ENCODE measurements at places on chromosomes 4 and X. TPM values are rescaled to one million over a fixed set of nuclear protein-coding genes. Genes with fewer than 3 reads are reported as not detected.

Gene SYNPO2
- total RNA-seq: 10.3 TPM

Gene CLDN22
- not detected for total RNA-seq

Gene NUP62CL
- total RNA-seq: 0.37 TPM

Gene SLC16A2
- 9.2 TPM for total RNA-seq

Gene AREG
- 4.7 TPM for total RNA-seq

Gene LRCH2
- 4.8 TPM for total RNA-seq

Gene FAM47E
- total RNA-seq: not detected

Gene CCDC149
- 4.4 TPM for total RNA-seq

Gene DRP2
- under 0.01 TPM for total RNA-seq

Gene SSX2
- not detected for total RNA-seq

Gene VCX2
- not detected for total RNA-seq

Gene TMEM271
- total RNA-seq: not detected

Gene UGT8
- total RNA-seq: not detected

Gene TCEANC
- total RNA-seq: 2.9 TPM

Gene NEK1
- 6.6 TPM for total RNA-seq

Gene DCAF4L1
- total RNA-seq: under 0.01 TPM

Gene EGF
- total RNA-seq: 0.73 TPM

Gene TRIML2
- total RNA-seq: not detected

Gene C1GALT1C1
- 44.8 TPM for total RNA-seq

Gene HELT
- total RNA-seq: not detected

Gene RAB9B
- total RNA-seq: 0.20 TPM

Gene CT45A5
- not detected for total RNA-seq

Gene OPN1MW
- not detected for total RNA-seq

Gene PPARGC1A
- total RNA-seq: 0.59 TPM

Gene SPRY1
- total RNA-seq: 8.4 TPM

Gene YY2
- 2.2 TPM for total RNA-seq

Gene ADGRG4
- total RNA-seq: not detected

Gene GATA1
- total RNA-seq: not detected

Gene ANXA10
- total RNA-seq: not detected

Gene GLOD5
- not detected for total RNA-seq

Gene OSTC
- total RNA-seq: 263 TPM

Gene RAI2
- 0.78 TPM for total RNA-seq

Gene RIPPLY1
- not detected for total RNA-seq

Gene MAGEA2B
- not detected for total RNA-seq

Gene HSFX4
- total RNA-seq: not detected

Gene ERVMER34-1
- total RNA-seq: 0.20 TPM

Gene CENPVL2
- total RNA-seq: under 0.01 TPM

Gene RCHY1
- 16.9 TPM for total RNA-seq

Gene NHSL2
- total RNA-seq: 0.78 TPM

Gene FANCB
- total RNA-seq: 5.9 TPM

Gene PLS3
- 117 TPM for total RNA-seq

Gene FAT1
- total RNA-seq: 172 TPM

Gene POU4F2
- total RNA-seq: not detected

Gene RTL9
- total RNA-seq: 0.39 TPM

Gene BEX2
- 0.73 TPM for total RNA-seq

Gene ARHGAP24
- total RNA-seq: 59.9 TPM

Gene PCDH10
- total RNA-seq: not detected

Gene IQSEC2
- 5.9 TPM for total RNA-seq

Gene SATL1
- total RNA-seq: not detected

Gene RPGR
- total RNA-seq: 9.4 TPM

Gene BOD1L1
- total RNA-seq: 21.7 TPM

Gene NLGN4X
- total RNA-seq: not detected

Gene NAT8L
- under 0.01 TPM for total RNA-seq

Gene SERPINA7
- not detected for total RNA-seq

Gene GSX2
- not detected for total RNA-seq

Gene LIMCH1
- 0.73 TPM for total RNA-seq
